Lower leg skin (tissue), 4 donors: ENCODE measurements at places on chromosomes 4 and X.

DNA sequence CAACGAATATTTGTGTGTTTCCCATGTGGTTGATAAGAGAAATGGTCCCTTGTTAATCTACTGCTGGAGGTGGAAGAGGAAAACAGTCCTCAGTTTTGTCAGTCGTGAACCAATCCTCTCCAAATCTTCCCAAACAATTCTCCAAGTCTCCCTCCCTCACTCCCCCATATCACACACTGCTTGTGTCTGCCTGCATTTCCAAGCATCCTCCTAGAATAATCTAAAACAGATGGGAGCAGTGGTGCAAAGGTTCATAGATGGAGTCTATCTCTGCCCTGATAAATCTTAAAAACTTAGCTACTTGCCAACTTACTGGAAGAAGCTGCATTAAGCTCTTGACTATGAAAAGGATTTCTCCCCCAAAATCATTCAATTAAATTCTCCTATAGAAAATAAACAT is 43.7 kb upstream of the SH3KBP1 start:
- no peak for DNase-seq

DNA sequence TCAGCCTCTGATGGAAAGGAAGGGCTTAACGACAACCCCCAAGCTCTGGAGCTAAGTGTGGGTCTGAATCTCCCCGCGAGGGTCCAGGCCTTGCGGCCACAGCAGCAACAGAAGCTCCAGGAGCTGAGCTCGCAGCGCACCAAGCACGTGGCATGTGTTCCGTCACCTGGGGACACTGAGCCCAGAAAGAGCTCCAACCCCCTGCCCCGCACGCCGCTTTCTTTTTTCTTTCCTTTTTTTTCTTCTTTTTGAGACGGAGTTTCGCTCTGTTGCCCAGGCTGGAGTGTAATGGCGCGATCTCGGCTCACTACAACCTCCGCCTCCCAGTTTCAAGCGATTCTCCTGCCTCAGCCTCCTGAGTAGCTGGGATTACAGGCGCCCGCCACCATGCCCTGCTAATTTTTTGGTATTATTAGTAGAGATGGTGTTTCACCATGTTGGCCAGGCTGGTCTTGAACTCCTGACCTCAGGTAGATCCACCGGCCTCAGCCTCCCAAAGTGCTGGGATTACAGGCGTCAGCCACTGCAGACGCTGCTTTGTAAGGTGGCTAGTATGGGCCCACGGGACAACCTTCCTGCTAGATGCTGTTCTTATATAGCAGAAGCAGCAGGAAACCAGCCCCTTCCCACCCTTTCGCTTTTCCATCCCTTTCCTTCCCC is 685 bp upstream of the TNIP2 start:
- no peak for DNase-seq

DNA sequence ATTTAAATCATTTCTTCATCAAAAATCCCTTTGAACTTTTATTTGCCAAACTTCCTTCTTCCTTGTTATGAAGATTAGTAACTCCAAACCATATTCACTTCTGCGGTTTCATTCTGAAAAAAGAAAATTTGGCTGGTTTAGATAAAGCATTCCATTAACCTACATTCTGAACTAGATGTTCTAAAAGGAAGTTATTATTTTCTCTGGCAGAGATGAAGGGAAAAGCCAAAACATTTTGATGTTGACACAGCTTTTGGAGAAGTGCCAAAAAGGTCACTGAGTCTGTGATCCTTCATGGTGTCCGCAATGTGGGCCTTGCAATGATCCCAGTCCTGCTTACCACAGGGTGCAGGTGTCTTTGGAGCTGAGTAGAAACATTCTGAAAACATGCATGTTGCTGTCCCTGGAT is 36.0 kb downstream of the CXCL8 start:
- no peak for DNase-seq

GRCh38 chr4:18684932-18685331 is 663.4 kb upstream of the LCORL start:
- DNase-seq = no peak

DNA sequence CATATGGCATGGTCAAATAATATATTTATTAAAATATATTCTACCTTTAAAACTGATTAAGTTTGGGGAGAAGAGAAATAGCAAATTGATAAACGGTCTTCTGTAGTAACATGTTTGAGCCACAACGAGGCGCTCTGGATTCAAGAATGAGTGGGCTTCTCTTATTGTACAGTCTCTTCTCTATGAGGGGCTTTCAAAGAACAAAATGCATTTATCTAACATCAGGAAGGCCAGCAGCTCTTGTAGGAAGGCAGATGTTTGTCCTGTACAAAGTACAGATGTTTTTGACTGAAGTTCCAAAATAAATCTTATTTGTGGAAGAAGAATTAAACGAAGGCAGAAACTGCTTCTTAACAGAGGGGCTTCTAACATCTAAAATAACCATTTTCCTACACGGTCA is 153.6 kb downstream of the RASL11B start:
- DNase-seq = no peak

DNA sequence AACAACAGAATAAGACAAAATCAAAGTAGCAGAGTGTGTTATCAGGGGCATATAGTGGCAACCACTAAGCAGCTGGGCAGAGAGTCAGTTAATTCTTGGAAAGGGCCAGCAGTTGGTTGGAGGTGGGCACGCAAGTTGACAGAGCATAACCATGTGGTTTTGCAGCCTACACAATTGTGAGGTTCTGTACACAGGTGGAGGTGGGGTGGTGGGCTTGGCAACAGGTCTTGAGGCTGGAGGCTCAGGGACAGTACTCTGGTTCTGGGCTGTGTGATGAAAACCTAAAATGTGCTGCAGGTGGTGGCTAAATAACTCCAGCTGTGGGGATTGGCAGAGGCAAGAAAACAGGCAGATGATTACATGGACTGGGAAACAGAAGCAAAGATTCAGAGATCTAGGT is 1112.7 kb downstream of the PDHA2 start:
- no peak for DNase-seq

DNA sequence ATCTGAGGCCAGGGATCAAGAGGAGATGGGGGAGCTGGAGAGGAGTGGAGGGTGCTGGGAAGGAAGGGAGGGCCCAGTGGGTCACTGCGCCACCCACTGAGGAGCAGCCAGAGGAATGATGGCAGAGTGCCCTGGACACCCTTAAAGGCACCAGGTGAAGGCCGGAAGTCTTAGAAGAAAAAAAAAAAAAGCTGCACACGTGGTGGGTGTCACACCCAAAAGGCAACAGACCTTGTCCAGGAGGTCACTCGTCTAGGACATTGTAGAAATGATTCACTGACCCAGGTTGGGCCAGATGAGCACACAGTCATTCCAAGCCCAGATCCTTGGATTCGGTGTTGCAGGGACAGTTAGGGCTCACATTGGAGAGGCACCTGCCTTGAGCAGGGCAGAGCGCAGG is 93.5 kb upstream of the TRIM2 start:
- DNase-seq = peak; percentile 36
